Posterior vena cava (tissue), 2 donors: ENCODE measurements at places on chromosomes 7 and 10. TPM values are rescaled to one million over a fixed set of nuclear protein-coding genes. Genes with fewer than 3 reads are reported as not detected.

DNA sequence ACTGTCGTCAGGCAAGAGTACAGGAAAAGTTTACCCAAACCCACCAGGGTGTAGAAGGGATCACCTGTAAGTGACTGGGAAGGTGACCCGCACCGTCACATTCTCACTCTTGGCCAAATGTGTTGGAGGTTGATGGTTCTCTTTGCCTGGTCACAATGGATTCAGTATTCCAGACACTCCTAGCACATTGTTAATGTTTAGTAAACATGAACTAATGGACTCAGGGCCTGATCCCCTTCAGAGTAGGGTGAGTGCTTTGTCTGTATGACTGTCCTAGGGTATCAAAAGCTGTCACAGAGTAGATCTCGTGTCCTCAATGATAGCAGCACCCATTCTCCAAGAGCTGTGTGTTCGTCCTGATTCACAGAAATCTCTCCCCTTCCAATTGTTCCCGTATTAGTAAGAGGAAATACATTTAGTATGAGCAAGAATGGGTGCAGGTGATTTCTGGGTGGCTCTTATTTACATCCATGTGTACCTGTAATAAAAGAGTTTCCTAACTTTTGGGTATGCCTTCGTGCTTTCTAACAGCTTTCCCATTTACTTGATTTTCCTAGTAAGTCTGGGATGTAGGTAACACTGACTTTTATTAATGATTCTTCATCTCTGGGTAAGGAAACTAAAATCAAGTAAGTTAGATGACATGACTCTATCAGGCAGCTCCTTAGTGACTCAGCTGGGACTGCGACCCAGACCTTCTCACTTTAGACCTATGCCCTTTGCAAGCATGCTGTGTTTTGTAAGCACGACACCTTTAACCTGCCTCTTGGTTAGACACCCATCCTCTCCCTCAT, 4.7 kb downstream of the EEPD1 start:
- no peak for DNase-seq

- DNase-seq, result peak; percentile 96
Observed at GRCh38 chr10:123583639-123584418, 82.3 kb upstream of the GPR26 start.

- no peak for DNase-seq
Observed at GRCh38 chr10:120382360-120382759, 74.7 kb upstream of the PLPP4 start.

GRCh38 chr10:58371473-58371872, 13.7 kb upstream of the TFAM start:
- no peak for DNase-seq

DNA sequence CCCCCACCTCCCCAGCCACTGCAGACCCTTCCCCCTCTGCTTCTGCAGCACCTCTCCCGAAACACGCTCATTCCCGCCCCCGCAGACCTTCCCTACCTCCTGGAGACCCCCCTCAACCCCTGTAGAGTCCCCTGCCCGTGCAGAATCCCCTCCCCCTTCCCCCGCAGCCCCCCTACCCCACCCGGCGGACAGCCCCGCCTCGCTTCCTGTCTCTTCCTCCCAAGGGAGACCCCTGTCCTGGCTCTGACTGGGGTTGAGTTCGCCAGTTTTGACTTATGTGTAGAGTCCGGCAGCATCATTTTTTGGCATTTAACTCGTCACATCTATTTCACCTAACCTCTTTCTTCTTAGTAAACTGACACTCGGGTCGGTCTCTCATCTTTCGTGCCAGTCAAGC, 54.0 kb downstream of the ALOX5 start:
- no peak for DNase-seq

GRCh38 chr10:7340179-7340874, 70.5 kb downstream of the SFMBT2 start:
- no peak for DNase-seq

GRCh38 chr10:43208147-43209073, 58.5 kb downstream of the RASGEF1A start:
- DNase-seq, result peak; percentile 80

DNA sequence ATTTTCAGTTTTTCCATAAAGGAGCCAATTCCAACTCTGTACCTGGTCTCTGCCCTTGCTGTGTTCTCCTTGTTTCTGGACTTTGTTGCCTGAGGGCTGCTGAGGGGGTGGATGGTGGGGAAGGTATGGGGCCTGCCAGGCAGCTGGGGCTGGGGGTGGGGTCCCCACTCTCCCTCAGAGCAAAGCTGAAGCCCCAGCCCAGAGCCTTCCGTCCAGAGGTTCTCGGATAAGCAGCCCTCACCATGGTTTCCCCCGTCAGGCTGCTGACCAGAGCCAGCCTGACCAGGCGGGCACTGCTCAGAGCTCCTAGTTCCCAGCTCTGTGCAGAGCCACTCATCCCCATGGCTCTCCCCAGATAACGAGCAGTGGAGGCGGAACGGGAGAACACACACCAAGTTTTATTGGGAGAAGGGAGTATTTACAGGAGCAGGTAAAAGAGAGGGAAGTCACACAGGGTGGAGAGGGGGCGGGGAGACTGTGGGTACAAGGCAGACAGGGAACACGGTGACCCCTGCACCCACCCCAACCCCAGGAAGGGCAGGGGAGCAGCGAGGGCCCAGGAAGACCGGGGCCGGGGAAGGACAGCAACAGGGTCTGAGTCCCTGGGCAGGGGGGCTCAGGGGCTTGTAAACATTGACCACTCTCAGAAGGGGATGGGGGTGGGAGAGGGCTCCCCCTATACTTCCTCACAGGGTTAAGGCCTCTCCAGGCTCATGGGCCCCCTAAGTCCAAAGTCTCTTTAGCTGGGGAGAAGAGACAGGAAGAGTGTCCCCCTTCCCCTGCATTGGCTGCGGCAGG, 5.8 kb downstream of the GNB2 start:
- no peak for DNase-seq

- DNase-seq, result no peak
Observed at GRCh38 chr10:1394155-1394912, 338.1 kb downstream of the WDR37 start.

GRCh38 chr10:131056091-131056579, 255.4 kb downstream of the TCERG1L start:
- DNase-seq, result no peak

- peak; percentile 63 for DNase-seq
Observed at GRCh38 chr10:43390759-43391158, 18.2 kb downstream of the HNRNPF start.

DNA sequence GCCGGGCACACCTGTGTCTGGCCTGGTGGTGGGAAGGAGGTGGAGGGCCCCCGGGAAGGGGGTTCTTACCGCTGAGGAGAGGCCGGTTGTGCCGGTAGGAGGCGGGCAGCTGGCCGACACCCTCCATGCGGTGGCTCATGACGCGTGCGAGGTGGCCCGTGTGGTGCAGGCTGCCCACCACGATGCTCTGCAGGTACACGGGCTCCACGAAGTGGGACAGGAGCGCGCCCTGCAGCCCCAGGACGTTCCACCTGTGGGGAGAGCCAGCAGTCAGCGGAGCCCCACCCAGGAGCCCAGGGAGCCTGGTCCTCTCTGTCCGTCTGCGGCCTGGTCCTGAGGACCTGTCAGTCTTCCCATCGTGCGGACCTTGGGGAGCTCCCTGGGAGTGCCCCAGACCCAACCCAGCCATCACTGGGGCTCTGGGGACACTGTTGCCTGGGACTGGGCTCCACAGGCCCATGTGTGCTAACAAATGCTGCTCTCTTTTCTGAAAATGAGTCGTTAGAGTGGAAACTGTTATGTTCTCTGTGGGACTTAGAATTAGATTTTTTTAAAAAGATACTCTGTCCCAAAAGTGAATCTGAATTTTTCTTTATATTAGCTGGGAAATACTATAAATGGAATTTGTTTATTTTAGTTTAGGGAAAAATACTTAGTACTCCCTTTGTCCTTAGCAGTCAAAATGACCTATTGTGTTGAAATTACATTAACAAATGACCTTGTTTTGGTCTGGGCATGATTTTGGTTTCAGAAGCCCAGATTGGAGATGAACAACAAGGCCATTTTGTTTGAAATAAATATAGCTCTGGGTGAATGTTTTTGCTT, 143.9 kb downstream of the WDR37 start:
- peak; percentile 50 for DNase-seq

DNA sequence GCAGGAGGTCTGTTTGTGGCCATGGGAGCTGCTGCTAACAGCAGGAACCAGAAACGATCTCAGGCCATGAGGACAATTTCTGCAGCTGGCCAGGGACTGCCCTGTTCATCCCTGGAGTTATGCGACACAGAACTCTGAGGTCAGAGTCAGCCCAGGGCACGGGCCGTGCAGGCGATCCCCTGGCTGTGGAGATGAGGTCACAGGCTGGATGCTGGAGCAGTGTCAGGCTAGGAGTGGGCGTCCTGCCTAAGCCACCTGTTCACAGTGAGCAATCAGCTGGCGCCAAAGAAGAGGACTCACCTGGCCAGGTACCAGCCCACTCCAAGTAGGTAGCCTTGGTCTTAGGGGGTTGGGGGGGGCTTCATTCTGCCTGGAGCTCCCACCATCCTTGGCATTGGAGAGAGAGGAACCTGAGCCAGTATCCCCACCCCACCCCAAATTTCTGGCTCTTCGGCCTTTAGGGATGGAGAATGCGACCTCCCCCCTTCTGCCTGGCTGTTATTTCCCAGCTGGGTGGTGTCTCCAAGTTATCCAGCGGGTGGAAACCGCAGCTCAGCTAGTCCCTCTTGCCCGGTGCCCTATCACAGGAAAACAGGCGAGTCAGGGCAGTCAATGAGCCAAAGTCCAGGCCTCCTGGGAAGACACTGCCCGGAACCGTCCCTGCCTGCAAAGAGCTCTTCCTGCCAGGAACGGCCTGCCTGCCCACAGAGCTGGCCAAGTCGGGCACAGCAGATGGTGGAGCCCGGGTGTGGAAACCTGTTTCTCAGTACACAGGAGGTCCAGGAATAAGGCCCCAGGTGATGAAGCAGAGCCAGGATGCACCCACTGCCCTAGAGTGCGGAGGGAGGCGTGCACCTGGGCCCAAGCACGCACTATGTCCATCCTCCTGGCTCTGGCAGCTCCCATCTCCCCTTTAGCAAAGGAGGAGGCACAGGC, 1.8 kb upstream of the TTYH3 start:
- no peak for DNase-seq

GRCh38 chr10:56258991-56259390, 102.1 kb downstream of the ZWINT start:
- DNase-seq, result no peak

DNA sequence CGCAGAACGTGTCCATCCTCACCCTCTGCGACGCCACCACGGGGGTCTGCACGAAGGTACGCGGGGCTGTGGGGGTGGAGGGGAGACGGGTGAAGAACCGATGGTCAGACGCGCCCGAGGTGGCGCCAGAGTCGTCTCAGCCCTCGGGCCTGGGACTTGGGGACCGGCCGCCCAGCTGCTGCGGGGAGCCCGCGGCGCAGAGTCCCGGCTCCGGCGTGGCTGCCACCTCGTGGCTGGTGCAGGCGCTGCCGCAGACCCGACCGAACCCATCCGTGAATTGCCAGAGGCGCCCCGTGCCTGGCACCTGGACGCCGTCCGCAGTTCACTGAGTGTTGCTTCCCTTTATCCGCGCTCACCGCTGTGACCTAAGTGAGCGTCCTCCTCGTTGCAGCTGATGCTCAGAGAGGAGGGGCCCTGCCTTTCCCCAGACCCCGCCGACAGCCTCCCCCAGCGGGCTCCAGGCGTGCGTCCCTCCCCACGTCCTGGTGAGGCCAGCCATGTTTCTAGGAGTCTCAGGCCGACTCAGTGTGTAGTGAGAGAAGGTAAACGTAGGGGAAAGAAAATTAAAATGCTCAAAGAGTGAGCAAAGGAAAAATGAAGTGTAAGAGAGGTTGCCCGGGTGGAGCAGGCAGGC, 208.7 kb downstream of the PAXIP1 start:
- no peak for DNase-seq

GRCh38 chr10:23139677-23140076, 44.3 kb downstream of the MSRB2 start:
- no peak for DNase-seq

GRCh38 chr7:98788966-98789365, 80.8 kb downstream of the TMEM130 start:
- peak; percentile 91 for DNase-seq

DNA sequence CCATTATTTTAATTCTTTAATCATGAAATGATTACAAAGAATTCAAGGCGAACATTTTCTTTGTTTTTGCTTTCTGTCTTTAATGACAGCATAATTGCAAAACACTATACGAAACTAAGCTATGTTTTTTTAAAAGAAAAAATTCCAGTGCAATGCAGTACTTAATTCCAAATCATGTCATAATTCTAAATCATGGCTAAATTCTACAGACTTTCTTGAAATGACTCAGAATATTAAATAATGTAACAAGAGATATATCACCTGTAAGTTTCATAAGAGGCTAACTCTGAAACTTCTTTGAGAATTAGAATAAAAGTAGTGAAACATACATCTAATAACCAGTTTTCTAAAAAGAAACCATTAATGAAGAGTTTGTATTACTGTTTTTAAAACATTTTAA, 671.6 kb downstream of the PARD3 start:
- no peak for DNase-seq

DNA sequence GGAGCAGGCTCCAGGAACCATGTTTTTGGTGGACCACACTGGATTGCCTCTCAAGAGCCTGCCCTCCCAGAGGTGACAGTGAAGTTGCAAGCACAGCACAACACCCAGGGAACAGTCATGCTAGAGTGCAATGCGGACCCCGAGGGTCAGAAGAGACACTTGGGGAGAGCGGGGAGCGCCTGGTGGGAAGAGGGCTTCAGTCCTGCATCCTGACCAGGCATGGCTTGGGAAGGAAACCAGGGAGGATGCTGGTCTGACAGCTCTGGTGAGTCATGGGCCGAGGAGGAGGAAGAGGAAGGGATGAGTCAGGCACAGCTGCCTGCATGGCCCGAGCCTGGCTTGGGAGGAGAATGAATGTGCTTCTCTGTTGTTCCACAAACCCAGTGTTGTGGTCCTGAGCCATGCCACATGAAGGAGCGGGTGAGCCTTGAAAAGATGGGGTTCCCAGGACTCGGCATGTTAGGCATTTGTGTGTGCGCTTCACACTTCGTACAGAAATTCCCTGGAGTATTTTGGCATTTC, 29.5 kb upstream of the ANKRD2 start:
- peak; percentile 95 for DNase-seq

DNA sequence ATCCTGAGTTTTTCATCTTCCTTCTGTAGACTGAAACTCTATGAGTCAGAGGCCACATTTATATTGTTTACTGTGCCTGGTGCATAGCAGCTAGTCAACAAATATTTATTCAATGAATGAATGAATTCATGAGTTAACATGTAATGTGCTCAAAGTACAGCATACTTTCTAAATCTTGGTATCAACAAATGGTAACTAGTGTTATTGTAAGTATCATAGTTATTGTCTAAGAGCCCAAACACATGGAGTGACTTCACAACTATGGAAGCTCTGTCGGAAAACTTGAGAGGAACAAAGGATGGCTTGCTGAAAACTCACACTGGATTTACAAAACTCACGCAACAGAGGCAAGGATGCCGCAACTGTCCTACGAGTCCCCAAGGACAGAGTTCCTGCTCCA, 35.9 kb downstream of the DENND2A start:
- no peak for DNase-seq

ADAM22 gene
- total RNA-seq, result 11.5 TPM

ZNF503 gene
- 36.0 TPM for total RNA-seq

CCL26 gene
- 1.00 TPM for total RNA-seq

CYP26C1 gene
- total RNA-seq, result 0.19 TPM
